ENCODE measurements at places on chromosomes 12 and 14.

DNA sequence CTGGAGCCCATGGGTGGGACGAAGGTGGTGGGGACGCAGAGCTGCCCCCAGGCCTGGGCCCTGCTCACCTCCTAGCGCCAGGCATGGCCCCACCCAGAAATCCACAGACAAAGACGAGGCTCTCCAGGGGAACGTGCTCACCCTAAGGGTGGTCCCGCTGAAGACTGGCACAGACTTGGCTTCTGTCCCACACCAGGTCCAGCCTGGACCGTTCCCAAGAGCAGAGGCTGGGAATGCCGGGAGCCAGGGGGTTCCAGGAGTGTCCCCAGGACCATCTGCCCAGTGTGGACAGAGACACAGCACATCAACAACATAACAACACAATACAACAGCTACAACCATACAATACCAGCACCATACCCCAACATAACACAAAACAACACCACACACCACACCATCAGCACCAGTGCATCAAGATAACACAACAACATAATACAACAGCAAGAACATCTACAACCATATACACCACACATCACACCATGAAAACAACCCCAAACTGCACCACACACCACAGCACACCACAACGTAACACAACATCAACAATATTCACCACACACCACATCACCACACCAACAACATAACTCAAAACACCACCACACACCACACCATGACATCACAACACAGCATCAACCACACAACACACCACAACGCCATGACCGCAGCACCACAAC lies 329.6 kb downstream of the ADGRD1 start:
- DNase-seq, result no peak

DNA sequence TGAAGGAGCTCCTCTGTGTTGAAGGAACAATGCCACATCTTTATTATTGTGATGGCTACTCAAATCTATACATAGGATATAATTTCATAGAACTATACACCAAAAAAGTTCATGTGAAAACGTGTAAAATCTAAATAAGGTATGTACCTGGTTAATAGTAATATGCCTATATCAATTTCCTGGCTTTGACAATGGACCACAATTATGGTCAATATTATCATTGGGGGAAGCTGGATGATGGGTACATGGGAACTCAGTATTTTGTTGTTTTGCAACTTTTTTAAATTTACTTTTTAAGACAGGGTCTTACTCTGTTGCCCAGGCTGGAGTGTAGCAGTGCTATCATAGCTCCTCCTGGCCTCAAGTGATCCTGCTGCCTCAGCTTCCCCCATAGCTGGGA lies 270.7 kb downstream of the TMEM132C start:
- no peak for DNase-seq

DNA sequence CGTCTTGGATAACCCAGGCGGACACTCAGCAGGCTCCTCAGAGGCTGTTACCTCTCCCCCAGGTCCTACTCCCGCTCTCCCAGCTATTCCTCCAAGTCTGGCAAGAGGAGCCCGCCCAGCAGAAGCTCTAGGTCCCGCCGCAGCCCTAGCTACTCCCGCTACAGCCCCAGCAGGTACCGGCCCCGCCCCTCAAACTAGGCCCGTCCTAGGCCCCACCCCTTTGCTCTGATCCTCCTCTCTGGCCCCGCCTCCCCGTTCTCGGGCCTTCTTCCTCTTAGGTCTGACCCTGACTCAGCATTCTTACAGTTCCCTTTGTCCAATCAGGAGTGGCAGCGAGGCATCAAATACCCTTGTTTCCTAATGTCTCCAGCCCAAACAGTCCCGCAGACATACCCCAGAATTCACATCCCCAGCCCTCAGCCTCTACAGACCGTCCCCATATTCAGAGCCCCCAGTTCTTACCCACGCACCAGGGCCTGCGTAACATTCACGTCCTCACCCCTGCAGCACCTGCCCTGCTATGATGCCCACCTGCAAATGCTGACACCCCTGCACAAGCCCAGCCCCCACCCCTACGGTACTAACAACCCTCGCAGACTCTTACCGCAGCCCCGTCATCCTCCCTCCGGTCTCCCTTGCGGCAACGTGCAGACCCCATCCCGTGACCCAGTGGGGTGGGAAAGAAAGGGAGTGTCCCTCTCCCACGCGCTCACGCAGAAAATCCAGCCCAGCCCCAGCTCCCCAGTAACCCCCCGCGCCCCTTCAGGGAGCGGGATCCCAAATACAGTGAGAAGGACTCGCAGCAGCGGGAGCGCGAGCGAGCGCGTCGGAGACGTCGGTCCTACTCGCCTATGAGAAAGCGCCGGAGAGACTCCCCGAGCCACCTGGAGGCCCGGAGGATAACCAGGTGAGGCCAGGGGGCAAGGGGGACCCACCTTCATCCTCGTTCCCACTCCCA lies 25.0 kb upstream of the HSPB8 start:
- DNase-seq, result no peak

GRCh38 chr12:90076851-90077319 lies 368.2 kb upstream of the ATP2B1 start:
- DNase-seq, result no peak

DNA sequence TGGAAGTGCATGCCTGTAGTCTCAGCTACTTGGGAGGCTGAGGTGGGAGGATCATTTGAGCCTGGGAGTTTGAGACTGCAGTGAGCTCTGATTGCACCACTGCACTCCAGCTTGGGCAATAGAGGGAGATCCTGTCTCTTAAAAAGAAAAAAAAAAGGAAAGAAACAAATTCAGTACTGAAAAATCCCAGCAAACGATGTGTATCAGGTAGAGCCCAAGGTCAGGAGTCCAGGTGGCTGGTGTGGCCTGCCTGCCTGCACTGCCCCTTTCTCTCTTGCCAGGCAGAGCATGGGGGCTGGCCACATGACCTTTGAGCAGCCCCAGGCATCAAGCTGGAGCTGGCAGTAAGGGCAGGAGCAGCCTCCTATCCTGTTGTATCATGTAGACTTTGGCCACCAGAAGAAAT lies 31.8 kb downstream of the ELK3 start:
- no peak for DNase-seq

DNA sequence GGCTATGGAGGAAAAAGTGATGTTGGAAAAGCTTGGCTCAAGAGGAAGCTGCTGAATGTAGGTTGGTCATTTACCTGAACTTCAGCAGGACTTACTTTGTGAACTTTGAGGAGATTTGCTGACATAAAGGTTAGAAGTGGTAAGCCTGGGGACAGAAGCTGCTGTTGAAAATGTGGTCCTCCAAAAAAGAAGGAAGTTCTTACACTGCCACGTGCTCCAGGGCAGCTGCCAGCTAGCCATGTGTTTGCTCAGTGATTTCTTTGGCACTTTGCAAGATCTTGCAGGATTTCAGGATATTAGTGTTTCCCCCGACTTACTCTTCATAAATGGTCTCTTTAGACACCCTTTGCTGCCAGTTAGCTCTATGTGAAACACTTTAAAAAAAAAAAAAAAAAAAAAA lies 14.8 kb upstream of the DYRK2 start:
- DNase-seq, result no peak

DNA sequence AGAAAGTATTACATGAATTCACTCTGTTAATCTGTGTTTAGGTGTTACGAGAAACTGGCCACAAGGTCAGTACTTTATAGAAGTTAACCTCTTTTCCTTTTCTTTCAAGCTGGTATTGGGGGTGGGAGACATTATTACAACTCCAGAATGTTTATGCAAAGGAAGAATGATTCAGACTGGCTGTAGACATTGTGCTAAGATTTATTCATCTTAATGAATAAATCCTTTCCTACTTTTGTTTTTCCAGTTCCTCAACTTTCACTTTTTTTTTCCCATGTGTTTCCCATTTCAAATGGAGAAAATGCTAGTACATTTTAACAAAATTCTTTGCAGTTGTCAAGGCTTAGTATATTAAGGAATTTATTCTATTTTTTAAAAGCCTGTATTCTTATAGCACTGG lies 1.3 kb downstream of the OTOGL start:
- no peak for DNase-seq

GRCh38 chr12:123071099-123071800 lies 79.6 kb downstream of the PITPNM2 start:
- no peak for DNase-seq

DNA sequence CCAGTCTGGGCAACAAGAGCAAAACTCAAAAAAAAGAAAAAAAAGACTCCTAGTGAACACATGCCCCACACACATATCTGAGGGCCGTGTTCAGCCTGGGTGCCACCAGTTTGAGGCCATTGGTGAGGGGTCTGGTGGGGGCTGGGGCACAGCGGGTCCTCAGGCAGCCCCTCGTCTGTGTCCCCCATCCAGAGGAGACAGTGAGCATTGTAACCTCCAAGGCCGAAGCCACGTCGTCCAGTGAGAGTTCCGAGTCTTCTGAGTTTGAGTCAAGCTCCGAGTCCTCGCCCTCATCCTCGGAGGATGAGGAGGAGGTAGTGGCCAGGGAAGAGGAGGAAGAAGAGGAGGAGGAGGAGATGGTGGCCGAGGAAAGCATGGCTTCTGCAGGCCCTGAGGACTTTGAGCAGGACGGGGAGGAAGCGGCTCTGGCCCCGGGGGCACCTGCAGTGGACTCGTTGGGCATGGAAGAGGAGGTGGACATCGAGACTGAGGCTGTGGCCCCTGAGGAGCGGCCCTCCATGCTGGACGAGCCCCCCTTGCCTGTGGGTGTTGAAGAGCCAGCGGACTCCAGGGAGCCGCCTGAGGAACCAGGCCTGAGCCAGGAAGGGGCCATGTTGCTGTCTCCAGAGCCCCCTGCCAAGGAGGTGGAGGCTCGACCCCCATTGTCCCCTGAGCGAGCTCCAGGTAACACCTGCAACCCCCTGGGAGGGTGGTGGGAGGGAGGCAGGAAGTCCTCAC lies 15.6 kb downstream of the SETD1B start:
- DNase-seq, result no peak

DNA sequence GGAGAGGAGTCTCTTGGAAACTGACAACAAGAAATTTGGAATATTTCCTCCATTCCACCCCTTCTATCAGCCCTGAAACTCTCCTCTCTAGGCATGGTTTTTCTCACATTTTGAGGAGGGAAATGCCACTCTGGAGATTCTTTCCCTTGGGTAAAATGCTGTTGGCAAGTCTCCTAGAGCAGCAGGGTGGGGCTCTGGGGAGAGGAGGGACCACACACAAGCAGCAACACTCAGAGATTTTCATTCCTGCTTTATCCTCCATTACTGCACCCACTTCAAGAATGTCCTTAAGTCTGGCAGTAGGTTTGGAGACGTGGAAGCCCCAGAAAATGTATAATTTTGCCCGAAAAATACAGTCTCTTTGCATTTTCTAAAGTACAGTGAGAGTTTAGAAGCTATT lies 130.8 kb upstream of the FLRT2 start:
- no peak for DNase-seq

- DNase-seq, result no peak
Observed at GRCh38 chr14:99724196-99724891, 40.2 kb downstream of the CYP46A1 start.

DNA sequence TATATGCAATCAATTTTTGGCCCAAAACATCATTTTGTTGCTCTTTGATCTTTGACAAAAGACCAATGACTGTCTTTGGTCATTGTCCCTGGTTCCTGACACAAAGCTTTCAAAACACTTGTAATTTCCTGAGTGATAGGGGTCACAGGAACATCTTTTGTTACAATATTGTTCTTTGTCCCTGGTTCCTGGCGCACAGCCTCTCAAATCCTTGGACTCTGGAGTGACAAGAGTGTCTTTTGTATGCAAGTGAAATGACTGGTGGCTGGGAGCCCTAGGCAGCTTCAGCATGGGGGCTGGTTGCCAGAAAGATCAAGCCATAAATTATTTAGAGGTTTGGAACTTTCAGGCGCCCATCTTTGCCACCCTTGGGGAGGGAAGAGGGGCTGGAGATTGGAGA lies 53.9 kb downstream of the DNAH10 start:
- DNase-seq, result no peak

DNA sequence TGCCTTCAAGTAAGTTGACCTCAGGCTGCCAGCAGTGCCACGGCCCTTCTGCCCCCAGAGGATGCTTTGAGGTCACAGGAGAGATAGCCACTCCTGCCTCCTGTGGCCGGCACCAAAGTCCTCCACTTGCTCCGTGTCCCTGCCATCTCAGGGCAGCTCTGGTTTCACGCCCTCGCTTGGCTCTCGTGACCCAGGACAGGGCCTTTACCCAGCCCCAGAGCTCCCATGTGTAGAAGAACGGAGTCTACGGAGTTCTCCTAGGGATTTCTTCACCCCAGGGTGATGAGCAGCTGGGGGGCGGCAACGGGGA lies 178.1 kb downstream of the ADGRD1 start:
- DNase-seq, result no peak

DNA sequence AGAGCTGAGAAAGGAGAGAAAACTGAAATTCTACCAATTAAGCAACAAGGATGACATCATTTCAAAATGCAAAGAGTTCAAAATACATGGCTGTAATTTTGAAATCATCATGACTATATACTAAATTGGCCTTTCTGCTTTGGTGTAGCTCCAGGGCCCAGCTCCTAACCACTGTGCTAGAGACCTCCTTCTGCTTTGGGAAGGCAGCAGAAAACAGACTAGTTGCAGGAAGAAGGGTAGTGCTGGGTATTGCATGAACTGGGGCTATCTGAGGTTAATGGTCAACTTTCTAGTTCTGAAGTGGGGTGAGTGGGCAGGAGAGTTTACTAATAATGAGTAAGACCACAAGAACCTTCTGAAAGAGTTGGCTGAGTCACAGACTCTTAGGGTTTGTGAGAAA lies 66.2 kb downstream of the PTGER2 start:
- no peak for DNase-seq

Measured in retina (tissue), 1 donor.